ENCODE measurements at places on chromosomes 1 and 21.

- DNase-seq: no peak
Observed at GRCh38 chr1:29708796-29709703, 472.7 kb downstream of the PTPRU start.

DNA sequence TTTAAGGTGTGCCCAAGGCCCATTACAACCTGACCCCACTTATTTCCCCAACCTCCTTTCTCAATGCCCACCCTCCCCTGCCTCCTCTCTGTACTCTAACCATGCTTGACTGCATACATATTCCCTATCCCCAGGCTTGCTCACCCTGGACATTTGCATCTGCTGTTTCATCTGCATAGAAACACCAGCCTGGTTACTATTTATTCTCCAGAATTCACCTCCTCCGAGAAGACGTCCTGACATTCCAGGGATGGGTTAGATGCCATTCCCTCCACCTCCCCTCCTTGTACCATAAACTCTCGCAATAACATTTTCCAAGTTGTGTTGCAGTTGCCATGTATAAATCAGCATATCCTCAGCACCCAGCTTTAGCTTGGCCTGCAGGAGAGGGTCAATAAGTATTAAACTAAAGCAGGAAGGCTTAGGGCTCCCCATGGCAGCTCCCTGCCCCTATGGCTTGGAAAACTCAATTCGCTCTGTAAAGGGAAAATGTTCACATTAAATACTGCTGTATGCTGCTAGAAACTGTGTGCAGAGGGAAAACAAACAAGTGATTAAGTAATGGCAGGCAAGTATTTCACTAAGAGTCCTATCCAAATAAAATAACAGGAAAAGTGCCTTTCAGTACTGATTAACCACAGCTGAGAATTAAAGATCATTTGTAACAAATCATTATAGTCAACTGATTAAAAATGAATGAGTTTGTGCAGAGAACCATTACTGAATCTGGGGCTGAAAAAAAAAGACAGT, 202.3 kb downstream of the TNR start:
- no peak for DNase-seq

DNA sequence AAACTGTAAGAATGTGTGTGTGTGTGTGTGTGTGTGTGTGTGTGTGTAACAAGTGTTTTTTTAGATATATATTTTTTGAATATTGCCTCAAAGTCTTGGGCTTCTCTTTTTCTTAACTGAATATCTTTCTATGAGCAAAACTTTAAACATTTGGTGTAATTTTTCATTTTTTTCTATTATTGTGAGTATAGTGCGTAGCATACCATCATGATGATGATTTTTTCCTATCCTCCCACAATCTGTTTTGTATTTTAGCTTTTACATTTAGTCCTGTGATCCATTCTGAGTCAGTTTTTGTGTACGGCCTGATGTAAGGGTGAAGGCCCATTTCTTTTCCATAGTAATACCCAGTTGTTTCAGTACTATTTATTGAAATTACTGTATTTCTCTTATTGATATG, 680.6 kb downstream of the TTLL7 start:
- DNase-seq: no peak

GRCh38 chr1:77832901-77833300, 53.5 kb downstream of the MIGA1 start:
- DNase-seq: no peak

DNA sequence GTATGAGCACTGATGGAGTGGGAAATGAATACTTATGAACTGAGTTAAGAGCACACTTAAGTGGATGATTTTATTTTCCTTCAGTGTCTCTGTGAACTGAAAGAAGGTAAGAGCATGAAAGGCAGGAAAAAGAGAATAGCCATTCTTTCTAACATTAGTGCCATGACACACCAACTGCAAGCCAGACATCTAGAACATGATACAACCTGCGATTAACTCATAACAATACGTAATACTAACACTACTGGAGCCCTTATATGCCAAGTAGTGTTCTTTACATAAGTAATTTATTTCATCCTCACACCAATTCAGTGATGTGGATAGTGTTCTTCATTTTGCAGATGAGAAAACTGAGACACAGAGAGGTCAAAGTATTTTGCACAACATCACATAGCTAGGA, 56.7 kb downstream of the PRRX1 start:
- DNase-seq: no peak

- no peak for DNase-seq
Observed at GRCh38 chr21:15204140-15204969, 139.6 kb upstream of the NRIP1 start.

- DNase-seq: no peak
Observed at GRCh38 chr1:94538243-94538827, 3.2 kb downstream of the F3 start.

DNA sequence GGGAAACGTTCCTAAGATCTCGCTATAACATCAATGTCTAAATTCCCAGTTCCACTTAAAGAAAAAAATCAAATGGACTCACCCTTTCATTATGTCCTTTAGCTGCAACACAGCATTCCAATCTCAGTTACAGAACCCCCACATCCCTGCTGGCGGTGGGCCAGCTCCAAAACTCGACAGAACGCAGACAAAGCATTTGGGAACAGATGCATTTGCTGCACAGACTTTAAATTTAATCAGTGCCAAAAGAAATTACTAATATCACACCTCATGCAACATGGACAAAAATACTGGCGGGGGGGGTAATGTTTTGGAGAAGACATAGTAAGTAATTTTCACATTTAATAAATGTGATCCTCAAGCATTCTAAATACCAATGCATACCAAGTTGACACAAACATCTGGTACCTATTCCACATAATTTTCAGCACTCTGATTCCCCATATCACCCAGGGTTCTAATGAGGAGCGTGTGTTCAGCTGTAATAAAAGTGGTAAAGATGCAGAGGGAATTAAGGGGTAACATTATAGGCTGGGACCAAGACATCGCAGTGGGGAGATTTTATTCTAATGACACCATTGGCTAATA, 79.7 kb downstream of the TGFBR3 start:
- no peak for DNase-seq

DNA sequence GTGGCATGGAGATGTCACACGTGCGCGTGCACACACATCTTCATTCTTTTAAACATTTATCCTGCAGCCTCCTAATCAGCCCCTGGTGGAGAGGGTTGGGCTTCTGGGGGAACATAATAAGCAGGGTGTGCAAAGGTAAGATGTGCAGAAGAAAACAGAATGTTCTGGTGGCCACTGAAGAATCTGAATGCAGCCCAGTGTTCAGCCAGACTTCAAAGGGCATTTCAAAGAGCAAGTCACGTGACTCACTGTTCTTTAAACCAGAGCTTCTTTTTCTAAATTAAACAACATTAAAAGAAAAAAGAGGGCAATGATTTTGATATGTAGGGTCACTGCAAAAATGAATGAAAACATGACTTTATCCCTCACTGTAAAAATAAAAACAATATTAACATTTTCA, 89.8 kb downstream of the ABCA4 start:
- DNase-seq: no peak
